DMS53 (cell line): ENCODE measurements at places on chromosomes 5 and 9.

DNA sequence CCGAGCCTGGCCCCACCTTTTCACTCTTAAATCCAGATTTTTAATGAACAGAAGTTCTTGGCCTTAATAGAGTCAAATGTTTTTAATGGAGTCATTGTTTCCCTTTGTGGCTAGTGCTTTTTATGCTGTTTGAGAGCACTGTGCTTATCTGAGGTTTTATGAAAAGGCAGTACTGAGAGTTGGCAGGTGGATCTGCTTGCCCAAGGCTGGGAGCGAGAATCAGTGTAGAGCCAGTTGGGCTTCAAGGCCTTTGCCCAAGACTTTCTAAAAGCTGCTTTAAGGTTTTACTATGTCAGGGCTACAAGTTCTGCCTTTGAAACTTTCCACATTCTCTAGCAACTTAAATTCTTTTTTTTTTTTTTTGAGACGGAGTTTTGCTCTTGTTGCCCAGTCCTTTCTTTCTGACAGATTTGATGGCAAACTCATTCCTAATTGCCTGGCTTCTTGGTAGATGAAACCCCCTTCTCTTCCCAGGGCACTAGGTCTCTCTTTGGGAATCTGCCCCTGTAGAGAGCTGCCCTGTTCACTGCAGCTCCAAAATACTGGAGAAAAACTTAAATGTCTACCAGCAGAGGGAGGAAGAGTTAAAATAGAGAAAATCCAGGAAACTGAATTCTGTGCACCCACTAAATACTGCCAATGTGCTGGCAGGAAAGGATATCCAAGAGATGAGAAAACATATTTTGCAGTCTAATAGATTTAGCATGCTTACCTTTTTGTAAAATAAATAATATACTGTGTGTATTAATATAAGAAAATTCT, 36.9 kb upstream of the CDK20 start:
- no peak for DNase-seq

DNA sequence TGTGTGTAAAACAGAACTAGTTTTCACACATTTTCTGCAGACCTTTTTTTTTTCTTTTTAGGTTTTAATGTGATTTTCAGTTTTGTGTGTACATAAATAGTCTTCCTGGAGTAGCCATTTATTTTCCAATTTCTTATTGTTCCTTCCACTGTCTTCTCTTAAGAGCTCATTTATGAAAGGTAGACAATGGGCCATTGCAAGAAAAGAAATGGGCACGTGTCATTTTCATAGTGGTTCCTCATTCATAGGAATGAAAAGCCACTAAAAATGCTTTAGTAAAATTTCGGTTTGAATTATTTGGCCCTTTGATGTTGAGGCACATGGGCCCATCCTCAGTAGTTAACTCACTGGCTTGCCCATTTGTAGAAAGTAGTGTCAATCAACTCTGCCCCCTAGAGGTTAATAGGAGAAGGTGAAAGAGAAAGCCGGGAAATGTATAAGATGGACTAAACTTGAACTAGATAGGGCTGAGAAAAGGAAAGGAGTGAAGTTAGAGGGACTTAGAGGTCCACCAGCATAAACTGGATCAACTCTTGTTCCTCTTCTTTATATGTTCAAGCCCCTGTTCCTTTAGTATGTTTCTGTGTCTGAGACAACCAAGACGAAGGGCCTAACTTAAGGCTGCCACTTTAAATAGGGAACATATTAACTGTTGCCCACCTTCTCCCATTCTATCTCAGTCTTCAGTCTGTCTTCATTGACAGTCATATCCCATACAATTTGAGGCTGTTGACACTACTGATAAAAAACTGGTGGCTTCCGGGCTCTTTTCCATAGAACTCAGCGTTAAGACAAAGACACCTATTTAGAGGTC, 72.6 kb downstream of the SMARCA2 start:
- peak; percentile 43 for DNase-seq

- DNase-seq, result peak; percentile 81
Measured at GRCh38 chr9:37528652-37529471, 43.1 kb downstream of the POLR1E start.

DNA sequence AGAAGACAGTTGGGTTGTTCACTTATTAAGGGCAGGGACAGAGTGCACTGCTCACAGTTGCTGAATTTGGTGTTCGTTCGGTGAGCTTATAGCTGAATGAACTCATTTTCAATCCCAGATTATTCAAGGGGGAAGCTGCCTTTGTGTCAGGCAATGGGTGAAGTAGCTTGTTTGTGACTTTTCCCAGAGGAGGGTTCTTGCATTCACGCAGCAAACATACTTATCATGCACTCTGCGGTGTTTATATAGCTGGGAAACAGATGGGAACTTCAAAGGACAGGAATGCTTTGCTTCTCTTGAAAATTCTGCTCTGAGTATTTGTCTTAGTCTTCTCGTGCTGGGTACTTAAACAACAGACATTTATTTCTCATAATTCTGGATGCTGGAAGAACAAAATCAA, 64.7 kb upstream of the ABCA1 start:
- peak; percentile 84 for DNase-seq

- DNase-seq, result no peak
Measured at GRCh38 chr5:92364986-92365550, 982.0 kb upstream of the ARRDC3 start.

- DNase-seq, result no peak
Measured at GRCh38 chr9:37432020-37432419, 9.5 kb downstream of the GRHPR start.

DNA sequence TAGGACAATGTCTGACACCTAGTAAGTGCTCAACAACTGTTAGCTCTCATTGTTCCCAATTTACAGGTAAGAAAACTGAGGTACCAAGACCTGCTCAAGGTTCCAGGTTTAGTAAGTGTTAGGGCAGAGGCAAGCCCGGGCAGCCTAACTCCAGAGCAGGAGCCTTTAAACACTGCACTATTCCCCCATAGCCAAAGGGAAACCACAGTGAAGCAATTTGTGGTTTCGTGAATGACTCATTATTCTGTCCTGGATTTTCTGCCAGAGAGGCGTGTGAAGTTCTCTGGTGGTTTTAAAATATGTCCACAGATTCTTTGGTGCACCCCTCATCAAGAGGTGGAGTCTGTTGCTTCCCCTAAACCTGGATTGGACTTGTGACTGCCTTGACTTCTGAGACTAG, 1.0 kb upstream of the MCC start:
- peak; percentile 36 for DNase-seq

DNA sequence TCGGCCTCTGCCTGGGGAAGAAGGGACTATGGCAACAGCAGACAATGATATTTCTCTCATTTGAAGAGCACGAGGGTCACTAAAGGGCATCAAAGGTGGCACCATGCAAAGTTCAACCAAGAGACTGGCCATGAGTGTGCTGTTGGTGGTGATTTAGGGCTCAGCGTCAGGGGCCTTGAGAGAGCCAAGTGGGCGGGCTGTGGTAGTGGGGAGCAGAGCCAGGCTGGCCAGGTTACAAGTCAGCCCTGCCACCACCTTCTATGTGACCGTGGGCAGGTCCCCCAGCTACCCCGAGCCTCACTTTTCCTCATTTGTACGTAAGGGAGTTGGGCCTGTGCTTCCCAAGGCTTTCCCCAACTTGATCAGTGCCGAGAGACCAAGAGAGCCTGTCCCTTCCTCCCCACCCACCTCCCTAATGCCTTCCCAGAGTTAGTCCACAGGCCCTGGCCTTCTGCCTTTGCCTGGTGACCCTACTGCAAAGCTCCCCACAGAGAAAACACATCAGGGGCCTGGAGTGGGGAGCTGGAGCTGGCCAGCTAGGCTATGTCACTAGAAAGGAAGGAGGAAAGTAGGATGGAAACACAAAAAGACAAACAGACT, 104.3 kb downstream of the PDE6A start:
- no peak for DNase-seq

- DNase-seq, result no peak
Measured at GRCh38 chr9:100477241-100477640, 4.3 kb downstream of the TMEFF1 start.

DNA sequence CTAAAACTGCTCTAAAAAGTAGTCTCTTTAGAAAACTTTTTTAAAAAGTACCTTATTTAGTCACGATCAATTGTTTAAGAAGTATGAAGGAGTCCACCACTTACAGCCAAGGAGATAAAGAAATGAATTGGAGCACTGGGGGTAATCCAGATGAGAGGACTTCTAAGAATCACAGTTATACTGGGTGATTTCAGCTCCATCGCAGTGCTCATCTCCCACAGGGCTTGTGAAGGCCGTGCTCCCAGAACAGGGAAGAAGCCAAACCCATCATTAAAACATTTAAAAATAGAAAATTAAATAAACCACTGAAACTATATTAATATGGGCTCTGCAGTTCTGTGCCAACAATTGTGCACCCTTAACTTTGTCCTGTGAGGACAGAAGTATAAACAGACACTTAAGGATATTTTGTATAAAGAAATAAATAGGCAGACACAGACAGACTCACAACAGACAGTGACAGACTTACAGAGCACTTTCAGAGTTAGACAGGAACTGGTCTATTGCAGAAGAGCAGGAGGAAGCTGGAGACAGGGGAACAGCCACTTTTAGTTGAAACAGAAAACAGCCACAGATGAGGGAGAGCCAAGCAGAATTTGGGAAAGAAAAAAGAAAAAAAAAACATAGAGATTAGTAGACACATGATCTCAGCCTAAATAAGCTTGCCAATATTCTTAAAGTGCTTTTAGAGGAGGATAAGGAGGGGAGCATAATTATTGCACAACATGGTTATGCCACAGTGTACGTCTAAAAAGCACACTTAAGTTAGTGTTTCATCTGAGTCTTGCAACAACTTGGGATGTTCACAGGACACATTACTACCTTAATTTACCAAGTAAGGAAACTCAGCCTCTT, 81.8 kb downstream of the FBXO38 start:
- DNase-seq, result no peak

DNA sequence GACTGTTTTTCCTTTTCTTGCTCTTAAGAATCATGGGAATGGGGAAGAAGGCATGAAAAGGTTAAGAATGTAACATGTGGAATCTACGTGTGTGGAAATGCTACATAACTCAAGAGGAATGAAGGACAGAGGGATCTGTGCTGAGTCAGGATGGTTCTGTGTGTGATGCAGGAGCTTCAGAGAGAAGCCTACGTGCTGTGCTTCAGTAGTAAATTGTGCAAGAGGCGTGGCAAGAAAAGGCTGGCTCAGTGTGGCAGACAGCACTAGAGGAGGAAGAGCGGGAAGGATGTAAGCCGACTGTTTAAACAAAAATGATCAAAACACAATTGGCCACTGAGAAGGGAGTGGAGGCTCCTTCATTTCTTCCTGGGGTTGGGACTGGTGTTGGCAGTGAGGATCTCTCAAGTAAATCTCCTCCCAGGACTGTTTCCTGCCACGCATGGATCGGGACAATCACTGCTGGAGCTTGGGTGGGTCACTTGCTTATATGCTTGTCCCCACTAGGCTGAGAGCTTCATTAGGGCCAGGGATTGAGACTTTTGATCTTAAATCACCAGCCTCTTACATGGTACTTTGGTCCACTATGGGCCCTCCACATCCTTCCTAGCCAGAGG, 59.4 kb upstream of the BASP1 start:
- no peak for DNase-seq

DNA sequence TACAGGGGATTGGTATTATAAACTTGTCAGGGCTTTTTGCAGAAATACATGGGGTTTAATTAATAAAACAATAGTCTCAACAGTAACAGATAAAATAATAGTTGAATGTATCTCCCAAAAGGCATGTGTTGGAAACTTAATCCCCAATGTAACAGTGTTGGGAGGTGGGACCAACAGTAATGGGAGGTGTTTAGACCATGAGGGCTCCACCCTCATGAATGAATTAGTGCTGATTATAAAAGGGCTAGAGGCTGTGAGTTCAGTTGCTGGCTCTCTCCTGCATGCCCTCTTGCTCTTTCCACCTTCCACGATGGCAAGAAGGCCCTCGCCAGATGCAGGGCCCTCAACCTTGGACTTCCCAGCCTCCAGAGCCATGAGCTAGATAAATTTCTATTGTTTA, 56.3 kb downstream of the STK10 start:
- DNase-seq, result no peak
